ENCODE measurements at places on chromosomes 5 and 9.

DNA sequence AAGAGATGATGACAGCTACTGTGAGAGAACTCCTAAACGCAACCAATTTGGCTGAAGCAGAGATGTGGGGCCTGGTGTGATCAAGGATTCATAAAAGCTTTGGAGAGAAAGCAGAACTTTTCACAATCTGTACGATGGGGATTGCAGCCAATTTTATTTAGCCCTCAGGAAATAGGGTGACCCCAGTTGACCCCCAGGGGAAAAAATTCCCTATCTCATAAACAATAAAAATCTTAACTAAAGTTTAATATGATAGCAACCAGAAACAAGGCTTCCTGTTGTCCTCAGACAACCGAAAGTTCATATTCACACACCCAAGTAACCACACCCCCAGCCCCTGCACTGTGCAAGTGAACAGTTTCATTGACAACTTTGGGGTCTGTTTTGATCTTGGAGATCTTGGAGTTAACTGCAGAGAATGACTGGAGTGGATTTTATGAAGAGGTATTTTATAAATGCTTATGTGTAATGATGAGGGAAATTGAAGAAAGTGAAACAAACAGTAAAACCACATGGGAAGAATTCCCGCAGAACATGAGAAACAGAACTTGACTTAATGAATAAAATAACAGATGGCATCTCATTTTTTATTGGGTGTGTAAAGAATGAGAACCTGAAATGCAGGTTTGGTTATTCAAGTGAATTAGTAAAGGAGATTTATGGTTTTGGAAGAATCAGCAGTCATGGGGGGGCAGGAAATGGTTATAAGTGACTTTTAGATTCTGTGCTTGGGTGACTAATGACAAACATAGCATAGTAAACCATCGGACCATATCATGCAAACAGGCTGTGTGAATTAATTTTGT, 94.5 kb downstream of the PDE4D start:
- no peak for DNase-seq

GRCh38 chr5:180050121-180050940, 21.2 kb downstream of the RNF130 start:
- no peak for DNase-seq

DNA sequence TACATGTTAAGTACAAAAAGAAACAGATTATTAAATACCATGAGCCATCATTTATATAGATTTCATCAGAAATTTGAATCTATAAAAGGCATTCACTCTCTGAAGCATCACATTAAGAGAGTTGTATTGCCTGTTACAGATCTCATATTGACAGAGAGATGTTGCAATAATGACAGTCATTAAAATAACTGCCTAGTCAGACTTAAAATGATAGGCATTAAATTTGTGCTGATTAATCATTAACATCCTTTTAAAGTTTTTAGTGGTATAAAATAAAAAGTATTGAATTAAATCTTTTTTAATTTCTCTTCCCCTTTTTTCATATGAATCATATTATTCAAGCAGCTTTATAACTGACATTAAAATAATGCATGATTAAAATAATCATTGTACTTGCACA, 404.9 kb upstream of the FAM174A start:
- DNase-seq = no peak

DNA sequence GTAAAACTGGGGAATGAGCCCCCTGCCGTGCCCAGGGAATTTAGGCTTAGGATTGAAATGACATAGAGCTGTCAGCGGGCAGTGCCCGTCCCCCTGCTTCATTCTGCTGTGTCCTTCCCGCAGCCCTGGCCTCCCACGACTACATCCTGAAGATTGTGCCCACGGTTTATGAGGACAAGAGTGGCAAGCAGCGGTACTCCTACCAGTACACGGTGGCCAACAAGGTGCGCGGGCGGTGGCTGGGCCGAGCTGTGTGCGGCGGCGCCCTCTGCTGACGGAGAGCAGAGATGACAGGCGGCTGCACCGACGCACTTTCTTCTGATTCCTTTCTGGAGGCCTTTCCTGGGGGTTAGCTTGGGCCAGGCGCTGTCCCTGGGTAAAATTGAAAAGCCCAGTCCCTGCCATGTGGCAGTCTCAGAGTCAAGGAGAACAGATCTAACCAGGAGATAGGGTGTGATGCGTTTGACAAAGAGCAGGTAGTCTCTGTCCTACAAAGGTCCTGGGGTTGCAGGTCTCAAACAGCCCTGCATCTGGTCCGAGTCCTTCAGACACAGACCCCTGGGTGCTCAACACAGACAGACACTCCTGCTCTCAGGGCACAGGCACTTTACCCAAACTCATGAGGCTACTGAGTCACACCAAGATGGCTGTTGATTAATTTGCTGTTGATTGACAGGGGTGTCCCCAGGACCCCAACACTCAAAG, 26.8 kb upstream of the RPL26L1 start:
- peak; percentile 56 for DNase-seq

GRCh38 chr5:71865665-71866320, 146.7 kb downstream of the CARTPT start:
- no peak for DNase-seq

All from fibroblast of upper back skin (primary cell).